NCI-H526 (cell line): ENCODE measurements at places on chromosomes 5 and 9.

- DNase-seq, result peak; percentile 12
Observed at GRCh38 chr9:135223831-135224230, 136.4 kb downstream of the OLFM1 start.

- no peak for DNase-seq
Observed at GRCh38 chr5:134437340-134437846, 25.7 kb upstream of the CDKN2AIPNL start.

- DNase-seq, result no peak
Observed at GRCh38 chr5:14665101-14665822, 744 bp downstream of the OTULIN start.

- DNase-seq, result no peak
Observed at GRCh38 chr5:14410394-14411201, 171.0 kb upstream of the OTULINL start.

GRCh38 chr5:100802208-100802607, 100.9 kb downstream of the ST8SIA4 start:
- DNase-seq, result no peak

- no peak for DNase-seq
Observed at GRCh38 chr5:58459146-58460001, 512 bp downstream of the PLK2 start.

GRCh38 chr5:57761513-57761912, 278.9 kb upstream of the ACTBL2 start:
- no peak for DNase-seq
